ENCODE measurements at places on chromosomes 2 and 18.

DNA sequence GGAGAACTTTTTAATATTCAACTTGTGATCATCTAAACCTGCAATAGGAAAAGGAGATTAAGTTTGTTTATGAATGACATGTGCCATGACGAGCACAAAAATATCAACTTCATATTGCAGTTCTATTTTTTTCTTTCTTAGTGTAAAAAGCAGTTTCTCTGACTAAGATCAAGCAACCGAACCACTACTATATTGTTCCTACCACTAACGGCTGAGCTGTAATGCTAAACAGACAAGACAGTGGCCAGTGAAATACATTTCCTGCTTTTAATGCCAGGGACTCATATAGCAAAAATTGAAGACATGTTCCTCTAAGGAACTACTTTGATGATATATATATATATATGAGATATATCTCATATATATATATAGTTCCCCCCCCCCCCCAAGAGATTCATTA is 1705.6 kb upstream of the TMEFF2 start:
- no peak for DNase-seq

GRCh38 chr2:128513961-128514283 is 195.3 kb upstream of the HS6ST1 start:
- no peak for DNase-seq

GRCh38 chr2:118475622-118476205 is 371.7 kb downstream of the EN1 start:
- no peak for DNase-seq

DNA sequence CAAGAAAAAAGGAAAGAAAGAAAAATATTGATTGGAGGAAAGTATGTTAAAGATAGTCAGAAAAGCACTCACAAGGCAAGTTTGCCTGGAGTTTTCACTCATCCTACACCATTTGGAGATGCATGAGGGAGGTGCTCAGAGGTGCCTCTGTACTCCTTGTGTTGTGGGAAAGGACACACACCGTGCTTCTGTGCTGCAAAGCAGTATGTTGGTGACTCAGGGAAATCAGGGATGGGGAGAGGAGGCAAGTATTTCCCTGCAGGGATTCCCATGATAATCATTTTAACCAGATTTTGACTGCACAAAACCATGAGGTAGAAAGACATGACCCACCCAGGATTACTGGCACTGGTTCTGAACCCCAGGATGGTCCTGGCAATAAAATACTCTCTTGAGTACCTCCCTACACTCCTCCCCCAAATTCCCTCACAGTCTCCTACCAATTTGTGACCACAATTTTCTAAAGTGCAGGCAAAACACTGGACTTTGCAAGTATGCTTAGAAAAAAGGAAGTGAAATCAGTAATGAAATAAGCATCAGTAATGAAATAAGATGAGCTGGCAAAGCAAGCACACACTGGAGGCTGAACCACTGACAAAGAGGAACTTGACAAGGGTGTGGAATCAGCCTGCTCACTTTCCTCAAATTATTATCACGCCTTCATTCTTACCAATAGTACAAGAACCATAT is 155.5 kb upstream of the ACVR2A start:
- peak; percentile 83 for DNase-seq

- peak; percentile 42 for DNase-seq
Measured at GRCh38 chr2:37711308-37711731, 39.9 kb upstream of the CDC42EP3 start.

DNA sequence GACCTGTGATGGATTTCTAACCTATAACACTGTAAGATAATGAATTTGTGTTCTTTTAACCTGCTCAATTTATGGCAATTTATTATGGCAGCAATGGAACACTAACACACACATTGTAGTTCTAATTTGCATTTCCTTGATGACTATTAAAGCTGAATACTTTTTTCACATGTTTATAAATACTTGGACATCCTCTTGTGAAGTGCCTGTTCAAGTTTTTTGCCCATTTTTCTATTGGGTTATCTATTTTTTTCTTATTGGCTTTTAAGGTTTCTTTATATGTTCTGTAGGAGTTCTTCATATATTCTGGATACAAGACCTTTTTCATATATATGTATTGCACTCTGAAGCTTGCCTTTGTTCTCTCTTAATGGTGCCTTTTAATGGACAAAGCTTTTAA is 128.5 kb upstream of the PGAP1 start:
- no peak for DNase-seq

Data from GM20000 (cell line).